ENCODE measurements at places on chromosomes 3 and 15.
A peak's percentile ranks its signal among the peaks of the same experiment; 100 is the strongest.

GRCh38 chr3:140093742-140094141, 158.8 kb downstream of the CLSTN2 start:
- no peak for DNase-seq

DNA sequence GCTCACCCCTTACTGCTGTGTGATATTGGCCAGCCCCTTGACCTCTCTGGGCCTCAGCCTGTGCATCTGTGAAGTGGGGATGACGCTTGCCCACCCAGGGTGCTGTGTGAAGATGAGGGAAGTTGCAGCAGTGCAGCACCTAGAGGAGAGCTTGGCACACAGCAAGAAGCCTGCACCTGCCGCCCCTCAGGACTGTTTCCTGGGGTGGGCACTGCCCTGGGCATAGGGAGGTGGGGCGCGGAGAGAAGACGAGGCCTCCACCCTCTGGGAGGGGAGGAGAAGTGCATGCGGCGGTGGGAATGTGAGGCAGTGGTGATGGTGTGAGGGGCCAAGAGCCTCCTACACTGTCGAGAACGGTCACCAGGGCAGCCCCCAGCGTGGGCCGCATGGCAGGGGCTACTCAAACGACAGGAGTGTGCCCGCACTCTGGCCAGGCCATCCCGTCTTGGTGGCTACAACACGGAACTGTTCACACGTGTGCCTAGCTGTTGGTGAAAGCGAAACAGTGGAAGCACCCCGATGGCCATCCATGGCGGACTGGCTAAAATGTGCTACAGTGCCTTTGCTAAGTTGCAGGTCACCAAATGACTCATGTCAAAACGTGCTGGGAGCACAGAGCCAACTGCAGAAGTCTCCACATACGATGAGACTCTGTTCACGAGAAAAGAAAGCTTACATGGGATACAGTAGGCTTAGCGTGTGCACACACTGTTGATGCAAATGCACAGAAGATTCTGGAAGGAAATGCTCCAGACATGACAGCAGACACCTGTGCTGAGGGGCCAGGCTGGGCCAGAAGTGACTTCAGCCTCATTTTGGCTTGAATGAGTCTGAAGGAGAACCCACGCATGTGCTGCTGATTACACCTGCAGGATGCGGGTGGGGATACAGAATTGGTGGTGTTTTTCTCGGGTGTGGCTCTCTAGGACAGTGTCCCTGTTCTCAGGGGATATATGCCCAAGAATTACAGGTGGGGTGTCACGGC, 40.4 kb upstream of the IQSEC1 start:
- no peak for DNase-seq

DNA sequence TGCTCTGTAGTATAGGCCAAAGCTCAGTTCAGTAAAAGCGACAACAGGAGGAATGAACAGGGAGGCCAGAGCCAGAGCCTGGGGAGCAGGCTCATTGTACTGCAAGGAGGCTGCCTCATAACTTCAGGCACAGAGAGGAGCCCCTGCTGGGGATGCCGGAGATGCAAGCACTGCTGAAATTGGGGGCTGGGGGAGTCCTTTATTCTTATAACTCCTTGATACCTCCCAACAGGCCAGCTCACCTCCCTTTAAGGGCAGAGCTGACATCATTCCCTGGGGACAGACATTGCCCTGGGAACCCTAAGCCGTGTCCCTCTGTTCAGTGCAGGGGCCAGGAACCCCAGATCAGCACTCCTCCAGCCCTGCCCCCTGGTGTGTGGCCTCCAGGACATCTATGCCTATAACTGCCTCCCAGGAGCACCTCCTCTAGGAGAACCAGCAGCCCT, 83.8 kb upstream of the MRPS22 start:
- DNase-seq: no peak

GRCh38 chr3:67593761-67594234, 60.6 kb downstream of the SUCLG2 start:
- DNase-seq: no peak

- DNase-seq: peak; percentile 45
These were observed 35.1 kb upstream of the EIF3J start for GRCh38 chr15:44501768-44502366.

DNA sequence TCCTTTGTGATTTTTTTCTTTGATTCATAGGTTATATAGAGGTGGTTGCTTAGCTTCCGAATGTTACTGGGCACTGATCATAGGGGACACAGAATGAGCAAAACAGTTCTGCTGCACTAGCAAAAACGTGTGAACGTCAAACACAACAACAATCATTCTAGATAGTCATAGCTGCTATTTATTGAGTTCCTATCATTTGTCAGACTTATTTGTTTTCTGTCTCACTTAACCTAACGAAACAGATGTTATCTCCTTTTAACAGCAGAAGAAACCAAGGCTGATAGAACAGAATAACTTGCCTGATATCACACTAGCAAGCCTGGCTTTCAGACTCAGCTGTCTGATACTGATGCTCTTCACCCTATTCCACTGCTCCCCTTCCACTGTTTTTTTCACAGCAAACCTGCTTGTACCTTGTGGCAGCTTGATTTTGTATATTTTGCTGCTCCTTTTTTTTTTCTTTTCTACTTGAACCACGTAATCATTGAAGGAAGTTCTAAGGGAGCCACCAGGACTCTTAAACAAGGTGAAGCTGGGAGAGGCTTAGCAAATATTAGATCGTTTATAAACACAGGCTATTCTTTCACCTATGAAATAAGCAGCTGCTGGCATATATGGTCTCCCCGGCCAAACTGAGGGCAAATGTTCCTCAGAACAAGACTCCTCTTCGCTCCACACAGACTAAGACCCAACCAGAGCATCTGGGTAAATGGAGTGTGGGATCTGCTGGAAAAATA, 78.8 kb downstream of the MCF2L2 start:
- DNase-seq: no peak

DNA sequence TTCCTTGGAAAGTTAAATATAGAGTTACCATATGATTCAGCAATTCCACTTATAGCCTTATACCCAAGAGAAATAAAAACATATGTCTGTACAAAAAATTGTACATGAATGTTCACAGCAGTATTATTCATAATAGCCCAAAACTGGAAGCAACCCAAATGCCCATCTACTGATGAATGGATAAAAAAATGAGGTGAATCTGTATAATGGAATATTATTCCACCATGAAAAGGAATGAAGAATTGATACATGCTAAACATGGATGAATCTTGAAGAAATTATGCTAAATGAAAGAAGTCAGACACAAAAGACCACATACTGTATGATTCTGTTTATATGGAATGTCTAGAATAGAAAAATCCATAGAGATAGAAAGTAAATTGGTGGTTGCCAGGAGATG, 61.4 kb downstream of the TTC23 start:
- DNase-seq: no peak

- DNase-seq: no peak
These were observed 11.8 kb downstream of the MITF start for GRCh38 chr3:69751074-69751476.

GRCh38 chr3:14077310-14077709, 47.4 kb downstream of the CHCHD4 start:
- no peak for DNase-seq

GRCh38 chr15:53247041-53247708, 457.0 kb upstream of the ONECUT1 start:
- DNase-seq: no peak

- no peak for DNase-seq
These were observed 125.3 kb downstream of the TLE3 start for GRCh38 chr15:69972436-69972835.

- no peak for DNase-seq
These were observed 1.4 kb downstream of the TOMM70 start for GRCh38 chr3:100399341-100400071.

GRCh38 chr3:83193526-83193925, 1432.1 kb upstream of the GBE1 start:
- DNase-seq: no peak

GRCh38 chr3:65848024-65848423, 190.7 kb downstream of the MAGI1 start:
- DNase-seq: no peak

GRCh38 chr3:197854596-197855343, 63.7 kb downstream of the LRCH3 start:
- DNase-seq: peak; percentile 85

DNA sequence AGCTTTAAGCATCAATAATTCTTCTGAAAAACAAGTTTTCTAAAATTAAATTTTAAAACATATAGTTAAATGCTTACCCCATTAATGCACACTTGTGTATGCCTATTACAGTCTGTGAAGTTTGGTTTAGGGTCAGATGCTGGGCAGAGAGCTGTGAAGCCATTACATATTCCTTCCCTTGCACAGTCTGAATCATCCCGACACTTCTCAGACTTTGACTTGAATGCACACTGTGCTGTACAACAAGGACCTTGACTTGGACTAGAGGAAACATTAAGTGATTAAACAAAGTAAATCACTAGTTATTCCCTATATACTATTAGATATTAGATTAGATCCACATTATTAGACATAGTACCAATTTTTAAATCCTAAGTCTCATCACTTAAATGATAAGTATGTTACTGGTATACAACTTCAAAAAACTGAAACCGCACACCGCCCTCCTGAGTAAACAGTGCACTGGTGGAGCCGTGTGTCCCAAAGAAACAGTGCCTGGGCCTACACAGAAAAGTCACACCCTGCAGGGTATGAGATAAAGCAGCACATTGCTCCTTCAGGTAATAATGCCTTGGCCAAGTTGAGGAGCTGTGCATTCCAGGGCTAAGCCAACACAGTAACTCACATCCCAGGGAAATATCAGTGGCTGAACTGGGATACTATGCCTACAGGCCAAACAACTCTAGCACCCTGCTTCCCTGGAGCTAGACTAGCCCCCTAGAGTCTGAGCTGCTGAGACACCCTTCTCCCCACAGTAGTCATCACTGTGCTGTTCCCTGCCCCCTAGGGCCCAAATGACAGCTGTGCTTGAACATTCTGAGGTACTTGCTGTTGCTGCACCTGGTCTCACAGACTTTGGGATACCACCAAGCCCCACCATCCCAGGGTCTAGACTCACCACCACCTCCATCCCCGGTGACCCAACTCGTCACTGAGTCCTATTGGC, 137.5 kb downstream of the ADAM10 start:
- DNase-seq: no peak

- DNase-seq: no peak
These were observed 103.3 kb downstream of the IL1RAP start for GRCh38 chr3:190617185-190617584.

GRCh38 chr15:33084661-33085060, 109.9 kb downstream of the FMN1 start:
- DNase-seq: no peak

- DNase-seq: no peak
These were observed 265.2 kb downstream of the SUCLG2 start for GRCh38 chr3:67389176-67389575.

GRCh38 chr3:111252779-111253178, 181.2 kb downstream of the NECTIN3 start:
- peak; percentile 49 for DNase-seq

DNA sequence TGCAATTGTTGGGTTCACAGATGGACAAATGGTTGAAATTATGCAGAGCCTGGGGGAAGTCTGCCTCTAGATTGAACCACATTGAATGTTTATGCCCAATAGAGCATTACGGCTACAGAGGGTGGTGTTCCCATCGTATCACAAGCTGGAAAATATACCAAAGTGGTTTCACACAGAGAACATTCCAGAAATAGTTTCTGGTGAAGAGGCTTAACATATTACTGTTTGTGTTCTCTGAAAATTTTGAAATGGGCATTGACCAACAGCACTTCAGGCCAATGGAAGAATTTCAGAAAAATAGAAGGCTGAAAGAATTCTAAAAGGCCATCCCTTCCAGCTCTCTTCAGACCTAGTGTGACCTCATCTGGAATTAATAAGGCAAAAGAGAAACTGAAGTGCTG, 203.9 kb downstream of the NEK10 start:
- DNase-seq: no peak

- DNase-seq: no peak
These were observed 160.1 kb upstream of the DPH6 start for GRCh38 chr15:35705884-35706585.

DNA sequence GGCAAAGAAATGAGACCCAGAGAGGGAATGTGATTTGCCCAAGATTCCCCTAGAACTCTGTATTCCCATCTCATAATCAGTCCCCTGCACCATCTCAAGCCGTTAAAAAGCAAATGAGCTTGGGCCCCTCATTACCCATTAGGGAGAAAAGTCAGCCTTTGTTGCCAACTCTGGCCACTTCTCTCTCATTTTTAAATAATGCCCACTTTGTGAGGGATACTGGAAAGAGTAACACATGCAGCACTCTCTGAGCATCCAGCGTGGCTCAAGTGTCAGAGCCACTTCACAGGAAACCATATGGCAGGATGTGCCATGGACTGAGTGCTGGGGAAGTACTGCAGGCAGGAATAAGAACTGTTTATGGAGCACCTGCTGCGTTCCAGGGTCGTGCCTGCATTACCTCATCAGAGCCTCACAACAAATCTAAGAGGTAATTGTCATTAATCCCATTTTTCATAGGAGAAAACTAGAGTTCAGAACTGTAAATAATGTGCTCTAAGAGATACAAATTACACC, 49.8 kb upstream of the SLC6A1 start:
- DNase-seq: no peak

DNA sequence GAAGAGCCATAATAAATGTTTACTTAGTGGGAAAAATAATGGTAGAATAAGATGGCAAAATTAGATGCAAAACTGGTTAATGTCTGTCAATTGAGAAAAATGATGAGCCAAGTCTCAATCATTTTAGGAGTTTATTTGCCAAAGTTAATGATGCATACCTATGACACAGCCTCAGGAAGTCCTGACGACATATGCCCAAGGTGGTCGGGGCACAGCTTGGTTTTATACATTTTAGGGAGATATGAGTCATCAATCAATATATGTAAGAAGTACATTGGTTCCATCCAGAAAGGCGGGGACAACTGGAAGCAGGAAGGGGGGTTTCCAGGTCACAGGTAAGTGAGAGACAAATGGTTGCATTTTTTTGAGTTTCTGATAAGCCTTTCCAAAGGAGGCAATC, 31.5 kb downstream of the CLEC3B start:
- no peak for DNase-seq

DNA sequence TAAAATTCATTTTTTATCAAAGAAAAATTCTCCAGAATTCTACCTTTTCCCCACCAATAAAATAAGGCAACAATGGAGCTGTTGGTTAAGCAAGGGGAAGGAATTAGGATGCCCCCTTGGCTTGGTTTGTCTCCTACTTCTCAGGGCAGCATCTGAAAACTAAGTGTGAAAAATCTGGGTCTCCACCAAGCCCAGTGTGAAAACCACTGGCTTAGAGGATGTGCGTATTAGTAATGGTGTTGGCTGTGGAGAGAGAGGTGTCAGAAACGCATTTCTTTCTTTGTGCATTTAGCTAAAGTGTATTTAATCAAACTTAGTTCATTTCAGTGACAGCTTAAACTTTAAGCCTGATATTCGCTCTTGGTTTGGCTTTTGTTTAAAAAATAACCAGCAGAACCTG, 662.7 kb downstream of the MCTP2 start:
- no peak for DNase-seq

- DNase-seq: no peak
These were observed 138.1 kb upstream of the DAZL start for GRCh38 chr3:16743276-16743675.
